ENCODE measurements at places on chromosomes 5 and 9.

DNA sequence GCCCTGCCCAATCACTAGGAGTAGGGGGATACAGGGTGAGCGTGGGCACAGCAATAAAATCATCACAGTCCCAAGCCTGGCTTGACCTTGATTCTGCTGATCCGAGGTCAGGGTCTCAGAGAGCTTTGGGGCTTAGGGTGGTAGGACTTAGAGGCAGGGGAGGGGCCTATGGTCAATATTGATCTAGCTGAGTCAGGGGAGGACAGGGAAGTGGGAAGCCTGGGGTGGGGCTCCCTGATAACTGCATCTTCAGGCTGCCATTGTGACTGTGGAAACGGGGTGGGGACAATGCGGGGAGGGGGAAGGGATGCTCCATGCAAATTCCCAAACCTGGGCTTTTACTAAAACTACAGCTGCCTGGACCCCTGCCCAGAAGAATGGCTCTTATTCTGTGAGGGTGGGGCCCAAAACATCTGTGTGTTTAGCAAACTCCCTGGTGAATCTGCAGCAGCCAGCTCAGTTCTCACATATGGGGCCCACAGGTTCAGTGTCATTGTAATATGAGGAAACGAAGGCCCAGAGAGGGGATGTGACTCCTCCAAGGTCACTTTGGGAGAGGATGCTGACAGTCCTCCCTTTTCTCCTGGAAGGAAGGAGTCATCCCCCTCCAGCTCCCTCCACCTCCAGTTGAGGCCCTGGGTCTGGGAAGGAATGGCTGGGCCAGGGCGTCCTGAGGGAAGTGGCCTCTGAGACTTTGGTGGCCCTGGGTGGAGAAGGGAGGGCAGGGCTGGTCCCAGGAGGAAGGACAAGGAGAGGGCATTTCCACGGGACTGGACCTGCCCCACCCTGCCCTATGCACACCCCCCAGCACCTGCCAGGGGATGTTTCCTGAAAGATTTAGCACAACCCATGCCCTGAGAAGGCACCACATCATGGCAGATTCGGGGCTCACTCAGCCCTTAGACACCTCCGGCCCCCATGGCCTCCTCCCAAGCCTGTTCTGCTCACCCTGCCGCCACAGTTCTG lies 26.4 kb downstream of the SLC6A7 start:
- no peak for DNase-seq

DNA sequence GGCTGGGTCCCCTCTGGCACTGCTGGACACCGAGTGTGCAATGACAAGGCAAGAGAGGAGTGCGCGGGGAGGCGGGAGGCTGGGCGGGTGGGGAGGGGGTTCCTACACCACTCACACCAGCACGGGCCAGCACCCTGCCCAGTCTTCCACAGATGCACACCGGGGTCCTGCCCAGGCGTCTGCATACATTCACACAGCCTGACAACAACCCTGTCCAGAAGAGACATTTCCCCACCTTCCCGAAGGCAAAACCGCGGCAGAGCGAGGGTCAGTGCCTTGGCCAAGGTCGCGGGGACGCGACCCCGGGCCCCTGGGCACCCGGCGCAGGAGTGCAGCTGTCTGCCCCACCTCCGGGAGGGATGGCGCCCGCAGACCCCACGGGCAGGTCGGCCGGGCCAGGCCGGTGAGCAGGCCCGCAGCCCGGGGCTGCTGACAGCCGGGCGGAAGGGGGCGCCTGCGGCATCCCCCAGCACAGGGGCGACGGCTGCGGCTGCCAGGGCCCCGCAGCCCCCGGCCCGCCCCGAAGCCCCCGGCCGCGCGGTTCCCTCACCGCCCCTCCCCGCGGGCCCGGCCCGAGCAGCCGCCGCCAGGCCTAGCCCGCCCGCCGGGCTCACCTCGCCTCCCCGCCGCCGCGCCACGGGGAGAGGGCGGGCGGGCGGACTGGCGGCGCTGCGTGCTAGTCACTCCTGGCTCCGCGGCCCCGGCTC lies 496 bp downstream of the MAPK9 start:
- DNase-seq = no peak

- no peak for DNase-seq
Observed at GRCh38 chr9:98360176-98360708, 104.8 kb upstream of the TBC1D2 start.

DNA sequence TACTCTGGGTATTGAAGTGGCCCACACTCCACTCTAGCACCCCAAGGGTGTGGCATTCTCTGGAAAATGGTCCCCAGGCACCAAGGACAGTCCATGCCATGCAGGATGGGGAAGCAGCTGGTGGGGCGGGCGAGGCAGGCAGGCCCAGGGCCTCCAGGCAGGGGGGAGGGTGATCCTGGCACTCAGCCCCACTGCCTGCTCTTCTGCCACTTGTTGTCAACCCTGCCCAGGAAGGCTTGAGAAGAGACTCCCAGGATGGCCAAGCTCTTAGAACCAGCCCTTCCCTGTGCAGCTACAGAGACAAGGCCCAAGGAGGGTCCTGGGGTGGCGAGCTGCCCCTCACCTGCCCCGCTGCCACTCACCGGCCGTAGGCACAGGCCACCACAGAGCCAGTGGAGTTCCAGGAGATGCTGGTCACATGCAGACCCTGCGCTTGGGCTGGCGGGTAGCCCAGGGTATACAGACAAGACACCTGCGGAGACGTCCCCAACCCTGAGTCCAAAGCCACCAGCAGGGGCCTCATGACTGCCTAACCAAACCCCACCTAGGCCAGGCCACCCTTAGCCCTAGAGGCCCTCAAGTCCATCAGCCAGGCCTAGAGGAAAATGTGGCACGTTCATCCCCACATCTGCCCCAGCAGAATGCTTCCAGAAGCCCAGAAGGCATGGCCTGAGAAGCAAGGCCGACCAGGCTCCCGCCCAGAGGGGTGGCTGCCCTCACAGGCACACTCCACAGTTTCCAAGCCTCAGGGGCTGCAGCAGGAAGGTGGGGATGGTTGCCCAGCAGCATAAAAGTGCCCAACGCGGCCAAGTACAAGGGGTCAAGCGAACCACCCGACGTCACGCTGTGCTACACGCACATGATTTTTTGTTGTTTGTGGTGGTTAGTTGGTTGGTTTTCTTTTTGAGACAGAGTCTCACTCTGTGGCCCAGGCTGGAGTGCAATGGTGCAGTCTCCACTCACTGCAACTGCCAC lies 19.8 kb downstream of the DYNC2I2 start:
- no peak for DNase-seq

DNA sequence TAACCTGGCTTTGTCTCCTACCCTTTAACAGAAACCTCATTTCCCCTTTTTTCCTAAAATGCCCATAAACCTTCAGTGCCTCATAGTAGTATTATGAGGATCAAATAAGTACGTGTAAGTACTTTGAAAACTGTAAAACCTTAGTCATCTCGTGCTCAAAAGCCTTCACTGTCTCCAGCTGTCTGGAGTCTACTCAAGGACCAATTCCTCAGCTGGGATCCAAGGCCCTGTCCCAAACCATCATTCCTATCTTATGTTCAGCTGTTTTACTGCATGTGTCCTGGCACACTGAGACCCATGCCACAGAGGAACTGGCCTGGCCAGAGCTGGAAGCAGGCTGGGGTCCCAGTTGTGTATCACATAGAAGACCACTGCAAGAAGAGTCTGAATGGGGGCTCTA lies 15.9 kb downstream of the ADAMTSL1 start:
- no peak for DNase-seq

DNA sequence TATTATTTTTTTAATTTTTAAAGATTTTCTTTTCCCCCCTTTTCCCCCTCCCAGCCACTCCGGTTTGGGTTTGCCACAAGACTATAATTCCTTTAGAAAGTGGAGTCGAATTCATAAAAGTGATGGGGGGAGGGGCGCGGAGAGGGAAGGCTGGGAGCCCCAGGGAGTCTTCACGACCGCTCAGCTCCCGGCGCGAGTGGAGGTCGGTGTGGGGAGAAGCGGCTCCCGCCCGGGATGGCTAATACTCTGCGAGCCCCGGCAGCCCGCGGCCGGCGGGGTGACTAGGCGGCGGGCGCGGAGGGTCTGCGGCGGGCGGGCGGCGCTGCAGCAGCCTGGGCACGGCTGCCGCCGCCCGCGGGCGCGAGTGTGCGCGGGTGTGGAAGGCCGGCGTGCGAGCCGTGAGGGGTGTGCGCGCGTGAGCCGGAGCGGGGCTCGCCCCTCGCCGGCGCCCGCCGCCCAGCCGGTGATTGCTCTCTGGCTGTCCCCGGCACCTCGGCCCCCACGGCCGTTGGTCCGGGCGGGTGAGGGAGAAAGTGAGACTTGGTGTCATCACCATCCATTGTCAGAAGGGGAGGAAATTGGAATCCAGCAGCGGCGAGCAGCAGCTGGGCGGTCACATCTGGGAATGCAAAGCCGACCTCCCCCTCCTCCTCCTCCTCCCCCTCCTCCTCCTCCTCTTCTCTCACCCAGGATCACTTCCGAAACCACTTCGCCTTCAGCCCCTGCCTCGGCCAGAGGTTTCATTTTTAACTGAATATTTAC lies at the start of gene PARP8:
Gene PARP8 (plus strand): TSS at position 377 of the 762 bp plus-strand sequence. CDS start 459 bp downstream, outside the sequence.
- DNase-seq = peak; percentile 37

- no peak for DNase-seq
Observed at GRCh38 chr9:88322906-88323566, 65.2 kb upstream of the SPIN1 start.

DNA sequence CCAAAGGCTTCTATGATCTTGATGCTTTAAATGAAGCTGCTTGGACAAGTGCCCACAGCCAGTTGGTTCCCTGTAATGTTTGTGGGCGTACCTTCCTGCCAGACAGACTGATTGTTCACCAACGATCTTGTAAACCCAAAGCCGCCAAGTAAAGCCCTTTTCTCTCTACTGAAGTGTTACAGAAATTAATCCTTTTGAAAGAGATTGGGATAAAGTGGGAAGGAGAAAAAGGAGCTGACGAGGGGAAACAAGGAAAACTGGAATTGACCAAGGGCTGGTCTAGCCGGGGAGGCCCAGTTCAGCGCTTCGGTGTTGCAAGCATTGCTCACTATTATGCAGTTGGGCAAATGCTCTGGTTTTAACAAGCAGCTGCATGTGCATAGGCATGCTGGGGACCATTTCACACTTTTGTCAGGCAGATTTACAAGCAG lies 53.2 kb downstream of the ZNF474 start:
- no peak for DNase-seq

- DNase-seq = no peak
Observed at GRCh38 chr5:126965061-126965475, 65.3 kb downstream of the MARCHF3 start.

DNA sequence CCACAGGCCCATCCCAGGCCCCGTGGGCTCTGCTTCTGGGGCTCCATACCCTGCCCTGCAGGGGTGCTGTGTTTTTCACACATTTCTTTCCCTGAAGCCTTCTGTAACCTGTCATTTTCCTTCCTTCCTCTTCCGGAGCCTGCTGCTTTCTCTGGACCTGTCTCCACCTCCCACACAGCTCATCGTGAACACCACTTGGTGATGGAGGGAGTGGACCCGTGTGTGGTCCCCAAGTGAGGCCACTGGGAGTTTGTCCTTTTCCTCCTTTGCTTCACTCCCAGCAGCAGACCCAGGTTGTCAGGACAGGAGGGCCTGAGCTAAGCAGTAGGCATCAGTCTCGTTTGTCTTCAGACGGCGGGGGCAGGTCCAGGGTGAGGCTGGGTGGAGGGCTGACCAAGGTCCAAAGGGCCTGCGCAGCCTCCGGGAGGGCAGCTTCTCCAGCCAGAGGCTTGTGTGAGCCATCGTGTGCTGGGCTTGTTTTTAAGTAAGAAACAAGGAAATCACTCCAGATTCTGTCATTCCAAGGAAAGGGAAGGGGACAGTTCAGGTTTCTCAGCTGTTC lies 5.8 kb upstream of the POMT1 start:
- no peak for DNase-seq

- DNase-seq = no peak
Observed at GRCh38 chr5:172150514-172151425, 37.3 kb downstream of the STK10 start.

GRCh38 chr9:127905004-127905728 lies 5.8 kb upstream of the ST6GALNAC6 start:
- peak; percentile 49 for DNase-seq

GRCh38 chr5:7325975-7326913 lies 69.7 kb upstream of the ADCY2 start:
- no peak for DNase-seq

DNA sequence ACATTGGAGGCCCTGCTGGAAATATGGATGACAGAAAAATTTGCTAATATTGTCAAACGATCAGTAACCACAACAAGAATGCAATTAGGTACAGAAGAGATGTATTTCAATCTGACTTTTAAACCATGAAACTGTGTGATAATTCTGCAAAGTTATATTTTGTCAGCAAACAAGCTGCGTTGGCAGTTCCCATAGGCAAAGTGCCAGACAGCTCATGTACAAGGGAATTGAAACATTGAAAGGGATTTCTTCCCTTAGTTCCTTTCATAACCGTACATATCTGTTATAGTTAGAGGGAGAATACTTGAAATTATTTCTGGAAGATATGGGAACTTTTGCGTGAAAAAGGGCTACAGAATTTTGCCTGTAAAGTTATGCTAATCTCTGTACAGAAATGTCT lies 419.4 kb upstream of the PTGER4 start:
- DNase-seq = no peak

DNA sequence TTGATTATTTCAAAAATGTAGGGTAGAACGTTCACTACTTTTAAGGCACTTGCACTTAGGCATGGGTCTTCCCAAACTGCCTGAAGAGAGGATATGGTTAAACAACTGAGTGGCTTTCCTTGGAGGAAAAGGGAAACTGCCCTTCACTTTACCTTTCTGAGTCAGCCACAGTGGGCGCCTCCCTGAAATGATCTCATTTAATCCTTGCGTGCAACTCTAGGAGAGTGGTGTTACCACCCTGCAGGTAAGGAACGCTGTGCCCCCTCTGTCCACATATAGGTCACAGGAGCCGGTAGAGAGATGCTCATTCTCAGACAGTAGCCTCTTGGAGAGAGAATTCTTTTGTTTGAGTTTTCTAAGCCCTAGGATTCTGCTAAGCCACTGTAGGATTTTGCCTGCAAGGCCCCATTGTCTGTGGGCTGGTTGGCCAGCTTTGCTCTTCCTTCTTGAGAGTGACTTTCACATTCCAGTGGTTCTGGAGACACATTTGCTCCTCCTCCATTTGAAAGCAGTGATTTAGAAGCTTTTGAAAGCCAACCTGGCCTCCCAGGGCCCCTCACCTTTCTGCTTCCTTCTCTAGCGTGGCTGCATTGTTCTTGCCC lies 110.3 kb upstream of the CTSL start:
- DNase-seq = no peak

GRCh38 chr9:80690349-80690939 lies 998.9 kb downstream of the TLE1 start:
- no peak for DNase-seq

DNA sequence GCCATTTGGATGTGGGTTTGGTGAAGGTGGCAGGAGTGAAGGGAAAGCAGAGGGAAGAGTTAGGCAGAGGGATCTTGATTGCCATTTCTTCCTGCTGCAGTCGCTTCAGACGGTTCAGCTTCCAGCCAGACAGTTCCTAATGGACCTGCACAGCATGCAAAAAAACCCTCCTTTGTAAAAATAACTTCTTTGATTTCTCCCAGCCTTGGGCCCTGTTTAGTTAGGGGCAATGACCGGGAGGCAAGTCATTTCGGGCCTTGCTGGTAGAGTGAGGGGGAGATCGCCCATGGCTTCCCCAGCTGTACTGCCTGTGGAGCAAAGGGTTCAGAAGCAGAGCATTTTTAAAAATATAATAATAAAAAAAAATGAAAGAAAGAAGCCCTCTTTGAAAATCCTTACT lies 67.2 kb upstream of the TLE1 start:
- no peak for DNase-seq

GRCh38 chr5:68708156-68708841 lies 385.5 kb upstream of the SLC30A5 start:
- DNase-seq = no peak
